ENCODE measurements at places on chromosomes 5 and 9.

DNA sequence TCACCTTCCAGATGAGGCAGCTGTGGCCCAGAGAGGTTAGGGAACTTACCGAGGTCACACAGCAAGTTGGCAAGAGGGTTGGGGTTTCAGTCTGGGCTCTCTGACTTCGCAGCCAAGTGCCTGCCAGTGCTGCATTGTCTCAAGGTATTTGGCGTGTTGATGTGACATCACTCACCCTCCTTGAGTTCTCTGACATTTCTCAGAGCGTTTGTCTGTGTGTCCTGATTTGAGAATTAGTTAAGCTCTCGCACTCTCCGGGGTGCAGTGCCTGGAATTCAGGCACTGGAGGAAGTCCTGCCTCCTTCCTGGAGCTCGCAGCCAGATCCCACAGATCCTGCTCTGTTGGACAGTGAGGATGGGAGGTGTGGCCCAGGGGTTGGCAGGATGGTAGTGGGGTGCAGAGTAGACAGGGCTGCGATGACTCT lies 25.7 kb downstream of the WWC1 start:
- H3K4me1 ChIP-seq = no peaks in the 10 kb centered on the region
- no peaks in the 10 kb centered on the region for H3K36me3 ChIP-seq
- no peak overlapping the region for H3K27ac ChIP-seq
- DNase-seq = no peak
- no peak overlapping the region for H3K4me3 ChIP-seq
- no peaks in the 10 kb centered on the region for H3K27me3 ChIP-seq

- H3K4me1 ChIP-seq = no peaks in the 10 kb centered on the region
- DNase-seq = no peak
- H3K4me3 ChIP-seq = no peak overlapping the region
- no peaks in the 10 kb centered on the region for H3K36me3 ChIP-seq
- no peak overlapping the region for H3K27ac ChIP-seq
Measured at GRCh38 chr5:135216471-135217343, 182.3 kb downstream of the MACROH2A1 start.

- no peak overlapping the region for H3K27ac ChIP-seq
- no peaks in the 10 kb centered on the region for H3K36me3 ChIP-seq
- H3K4me3 ChIP-seq = no peak overlapping the region
Measured at GRCh38 chr9:95736370-95736769, 139.1 kb upstream of the ERCC6L2 start.

GRCh38 chr5:181109489-181110013 lies 21.4 kb downstream of the OR2V1 start:
- no peaks in the 10 kb centered on the region for H3K4me1 ChIP-seq
- H3K27ac ChIP-seq = no peak overlapping the region
- H3K36me3 ChIP-seq = no peaks in the 10 kb centered on the region
- peaks cover 94% of the 10 kb centered on the region for H3K27me3 ChIP-seq

Data from sigmoid colon (tissue), 7 donors.